Pancreas (tissue), 10 donors: ENCODE measurements at places on chromosomes 5 and 9. TPM values are rescaled to one million over a fixed set of nuclear protein-coding genes. Genes with fewer than 3 reads are reported as not detected.

GRCh38 chr5:9347541-9348295 is 198.2 kb downstream of the SEMA5A start:
- no peak for DNase-seq

- no peak for DNase-seq
Observed at GRCh38 chr5:132391247-132391646, 21.7 kb downstream of the SLC22A5 start.

DNA sequence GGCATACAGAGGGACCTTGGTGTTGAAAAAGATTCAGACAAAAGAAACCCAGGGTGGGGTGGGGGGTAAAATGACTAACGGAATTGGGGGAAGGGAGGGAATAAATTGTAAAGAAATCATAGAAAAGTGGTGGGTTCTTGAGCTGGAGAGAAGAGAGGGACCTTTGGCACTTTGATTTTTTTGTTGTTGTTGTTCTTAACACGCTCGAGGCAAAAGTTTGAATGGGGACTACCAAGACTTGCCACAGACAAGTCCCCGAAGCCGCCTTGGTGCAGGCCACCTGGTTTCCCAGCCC is 616 bp downstream of the VCAN start:
- DNase-seq: no peak

- no peak for DNase-seq
Observed at GRCh38 chr5:33309068-33309467, 131.7 kb upstream of the TARS1 start.

DNA sequence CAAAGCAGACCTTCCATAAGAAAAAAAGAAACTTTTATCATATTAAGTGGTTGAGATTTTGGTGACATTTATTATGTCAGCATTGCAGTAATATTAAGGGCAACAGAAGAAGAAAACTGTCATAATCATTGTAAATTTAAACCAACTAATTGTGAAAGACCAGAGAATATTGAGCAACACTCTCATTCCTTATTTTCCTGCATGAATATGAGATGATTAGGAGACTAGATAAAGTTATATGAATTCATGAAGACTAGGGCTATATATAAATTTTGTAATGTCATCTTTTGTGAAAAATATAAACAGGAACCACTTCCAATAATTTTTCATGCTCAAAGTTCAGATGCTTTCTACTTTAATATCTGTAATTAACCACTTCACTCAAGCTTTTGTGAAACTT is 974.5 kb upstream of the CDH10 start:
- no peak for DNase-seq

GRCh38 chr5:60522292-60522905 is 177.6 kb downstream of the DEPDC1B start:
- no peak for DNase-seq

DNA sequence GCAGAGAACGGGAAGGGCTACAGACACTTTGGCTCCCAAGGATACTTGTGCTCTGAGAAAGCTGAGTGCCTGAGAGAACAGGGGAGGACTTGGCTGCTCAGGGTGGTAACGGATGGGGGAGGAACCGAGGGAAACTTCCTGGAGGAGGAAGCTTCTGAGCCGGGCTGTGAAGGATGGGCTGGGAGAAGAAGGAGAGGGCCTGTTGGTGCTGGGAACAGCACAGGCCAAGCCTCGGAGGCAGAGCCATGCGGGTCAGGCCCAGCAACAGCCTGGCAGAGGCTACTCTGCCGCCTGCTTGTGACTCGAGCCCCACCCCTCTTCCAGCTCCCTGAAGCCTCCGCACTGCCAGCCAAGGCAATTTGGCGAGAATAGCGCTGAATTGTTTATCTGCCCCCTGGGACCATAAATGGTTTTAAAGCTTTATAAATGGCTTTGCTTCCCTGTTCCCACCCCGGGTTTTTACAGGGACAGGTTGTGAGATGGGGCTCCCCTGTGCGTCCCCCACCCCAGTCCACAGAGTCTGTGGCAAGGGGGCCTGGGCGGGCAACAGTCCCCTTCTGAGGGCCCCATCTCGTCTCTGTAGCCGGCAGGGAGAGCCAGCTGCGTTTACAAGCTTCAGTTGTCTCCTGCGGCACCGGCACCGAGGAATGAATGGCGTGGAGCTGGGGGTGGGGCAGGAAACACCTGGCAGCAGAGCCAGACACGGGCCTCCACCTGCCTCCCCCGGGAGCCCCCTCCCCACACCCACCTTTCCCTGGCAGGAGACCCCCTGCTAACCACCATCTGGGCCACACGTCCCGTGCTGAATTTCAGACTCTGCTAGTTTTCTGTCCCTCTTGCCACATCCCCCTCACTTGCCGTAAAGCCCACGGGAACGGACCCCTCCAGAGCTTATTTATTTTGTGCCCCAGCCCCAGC is 24.4 kb downstream of the FAM163B start:
- DNase-seq: no peak

DNA sequence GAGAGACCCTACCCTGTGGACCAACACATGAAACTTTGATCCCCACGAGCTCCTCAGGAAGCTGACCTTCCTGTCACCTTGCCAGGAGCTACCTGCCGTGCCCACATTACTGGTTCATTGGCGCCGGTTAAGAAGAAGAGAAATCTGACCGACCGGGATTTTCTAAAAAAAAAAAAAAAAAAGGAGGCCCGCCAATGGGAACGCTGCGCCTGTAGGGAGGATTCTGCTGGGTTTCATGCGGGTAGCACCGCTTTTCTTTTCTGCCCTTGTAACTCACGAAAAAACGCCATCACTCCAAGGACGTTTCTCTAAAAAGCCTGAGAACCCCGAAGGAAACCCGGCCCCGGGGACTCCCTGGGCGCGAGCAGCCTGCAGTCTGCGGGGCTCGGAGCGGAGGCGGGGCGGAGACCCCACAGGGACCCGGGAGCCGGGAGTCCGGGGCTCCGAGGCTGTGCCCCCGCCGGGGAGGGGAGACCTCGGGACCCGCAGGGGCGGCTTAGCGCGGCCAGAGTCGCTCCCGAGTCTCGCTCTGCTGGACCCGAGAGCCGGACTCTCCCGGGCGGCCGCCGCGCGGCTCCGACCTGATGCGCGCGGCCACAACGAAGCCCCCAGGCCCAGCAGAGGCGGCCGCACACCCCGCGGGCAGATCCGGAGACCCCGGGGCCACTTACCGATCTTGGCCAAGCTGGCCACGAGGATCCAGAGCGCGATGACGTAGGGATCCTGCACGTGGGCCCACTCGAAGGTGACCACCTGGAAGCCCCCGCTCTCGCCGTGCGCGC is 617 bp downstream of the SLC9A3 start:
- DNase-seq: no peak

DNA sequence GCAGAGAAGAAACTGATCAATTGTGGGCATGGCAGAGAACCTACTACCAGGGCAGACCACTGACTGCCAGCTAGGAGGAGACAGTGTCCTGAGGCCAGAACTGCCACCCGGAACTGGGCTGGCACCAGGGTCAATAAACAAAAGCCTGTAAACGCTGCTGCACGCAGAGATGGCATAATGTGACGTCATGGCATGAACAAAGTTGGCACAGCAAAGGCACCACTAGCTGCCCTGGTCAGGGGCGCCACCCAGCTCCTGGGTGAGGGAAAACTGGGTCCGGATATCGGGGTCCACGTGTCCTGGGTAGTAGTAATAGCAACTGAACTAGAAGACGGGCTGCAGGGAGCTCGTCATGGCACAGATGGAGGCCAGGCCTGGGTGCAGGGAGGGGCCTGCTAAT is 32.1 kb downstream of the DYNC2I2 start:
- DNase-seq: no peak

Gene PCDHGA9
- 2.0 TPM for total RNA-seq

Gene HMMR
- total RNA-seq: 0.73 TPM

Gene OTP
- not detected for total RNA-seq

Gene ANKRD34B
- total RNA-seq: not detected
